ENCODE measurements at places on chromosomes 6 and 20.

GRCh38 chr6:50862176-50862575, 43.5 kb downstream of the TFAP2B start:
- no peak for DNase-seq

GRCh38 chr6:111367393-111368088, 115.5 kb downstream of the REV3L start:
- DNase-seq, result no peak

- DNase-seq, result no peak
Observed at GRCh38 chr6:57822896-57823358, 505.5 kb downstream of the PRIM2 start.

- no peak for DNase-seq
Observed at GRCh38 chr6:3075772-3076113, 7.4 kb downstream of the RIPK1 start.

DNA sequence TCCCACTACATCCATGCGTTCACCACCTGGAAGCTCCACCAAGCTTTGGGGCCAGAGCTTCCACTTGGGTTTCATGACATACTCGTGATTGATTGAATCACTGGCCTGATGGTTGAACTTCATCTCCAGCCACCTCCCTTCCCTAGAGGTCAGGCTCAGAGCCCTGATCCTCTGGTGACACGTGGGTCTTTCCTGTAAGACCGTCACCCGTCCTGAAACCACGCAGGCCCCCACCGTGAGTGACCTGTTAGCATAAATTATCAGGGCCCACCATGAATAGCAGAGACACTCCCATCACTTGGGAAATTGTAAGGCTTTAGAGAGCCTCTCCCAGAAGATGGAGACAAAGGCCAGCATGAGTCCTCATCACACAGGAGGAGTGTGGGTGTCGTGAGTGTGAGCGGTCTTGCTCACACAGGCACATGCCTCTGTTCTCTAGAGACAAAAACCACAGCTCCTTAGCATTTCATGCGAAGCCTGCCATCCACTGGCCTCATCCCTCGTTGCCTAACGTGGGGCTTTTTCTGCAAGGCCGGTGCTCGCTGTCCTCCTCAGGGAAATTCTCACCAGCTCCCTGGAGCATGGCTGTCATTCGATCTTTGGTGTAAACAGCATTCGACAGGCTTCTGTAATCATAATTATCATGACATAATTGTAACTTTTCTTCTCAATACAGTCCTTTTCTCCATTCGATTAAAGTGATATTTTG, 65.1 kb upstream of the DUSP22 start:
- DNase-seq, result no peak

GRCh38 chr20:3227936-3228749, 10.8 kb downstream of the SLC4A11 start:
- no peak for DNase-seq

GRCh38 chr6:24140591-24140990, 14.6 kb downstream of the NRSN1 start:
- no peak for DNase-seq

DNA sequence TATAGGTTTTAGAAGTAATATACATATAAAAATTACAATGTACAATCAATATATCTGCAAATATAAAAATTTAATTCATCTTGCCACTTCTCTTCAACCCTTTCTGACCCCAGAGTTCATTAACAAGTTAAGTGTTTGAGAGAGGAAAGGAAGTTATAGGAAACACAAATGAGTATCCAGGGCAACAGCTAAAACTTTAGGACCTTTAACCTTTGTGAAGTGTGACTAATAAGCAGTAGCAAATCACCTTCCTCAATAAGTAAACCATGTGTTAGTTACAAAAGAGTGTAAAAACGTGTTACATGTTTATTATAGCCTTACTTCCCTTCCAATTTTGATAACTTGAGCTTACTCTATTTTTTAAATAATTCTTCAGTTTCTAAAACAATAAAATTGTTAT, 73.4 kb upstream of the SIM1 start:
- DNase-seq, result no peak

- no peak for DNase-seq
Observed at GRCh38 chr20:41040855-41041254, 12.2 kb downstream of the TOP1 start.

- no peak for DNase-seq
Observed at GRCh38 chr6:52909531-52909930, at the start of gene GSTA3. TSS of gene GSTA3 (minus strand) at chr6:52909698. CDS start at chr6:52905834, 3,864 bp downstream.

DNA sequence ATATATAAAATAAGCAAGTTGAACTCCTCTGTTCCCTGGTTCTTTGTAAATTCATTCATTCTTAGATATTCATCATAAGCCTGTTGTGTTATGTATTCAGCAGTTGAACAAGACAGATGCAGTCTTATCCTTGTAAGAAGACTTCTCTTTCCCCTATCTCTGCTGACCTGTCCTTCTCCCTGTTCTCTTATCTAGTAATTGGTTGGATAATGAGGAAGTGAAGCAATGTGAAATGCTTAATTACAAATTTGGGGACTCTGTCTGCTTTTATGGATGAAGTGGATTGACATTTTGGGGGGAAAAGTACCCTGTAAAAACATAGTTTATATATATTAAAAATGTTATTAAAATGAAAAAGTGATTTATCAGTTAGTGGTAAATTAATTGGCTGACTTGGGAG, 37.0 kb downstream of the CDKAL1 start:
- no peak for DNase-seq

Data from activated T-helper 9 cell treated with anti-CD3 and anti-CD28 coated beads, Interleukin-2, amount 50 U/mL, for 16 hours (primary cell).